ENCODE measurements at places on chromosomes 7 and 10.

DNA sequence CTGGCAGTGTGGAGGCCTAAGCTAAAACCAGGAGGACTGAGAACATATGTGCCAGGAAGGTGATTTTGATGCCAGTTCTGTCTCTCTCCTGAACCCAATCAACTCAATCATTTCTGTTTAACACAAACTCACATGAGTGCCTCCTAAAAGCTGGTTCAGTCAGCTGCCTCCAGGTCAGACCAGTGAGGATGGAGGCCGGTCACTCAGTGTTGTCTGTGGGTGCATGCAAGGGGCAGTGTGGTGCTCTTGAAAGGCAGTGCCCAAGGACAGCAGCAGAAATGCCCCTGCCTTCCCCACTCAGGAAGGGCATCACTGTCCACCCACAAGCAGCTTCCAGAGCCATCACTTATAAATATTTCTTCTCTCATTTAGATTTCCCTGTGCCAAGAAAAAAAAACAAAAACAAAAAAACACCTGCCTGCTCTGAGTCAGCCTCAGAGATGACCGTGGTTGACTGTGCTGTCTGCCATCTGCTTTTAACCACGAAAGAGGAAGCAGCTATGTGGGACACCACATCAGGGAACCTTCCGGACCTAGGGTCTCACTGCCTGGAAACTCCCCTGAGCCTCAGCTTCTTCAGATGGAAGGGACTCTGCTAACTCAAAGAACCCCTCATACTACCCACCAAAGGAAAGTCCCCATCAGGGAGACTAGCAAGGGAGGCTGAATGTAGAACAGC lies 39.1 kb downstream of the VOPP1 start:
- DNase-seq: no peak

DNA sequence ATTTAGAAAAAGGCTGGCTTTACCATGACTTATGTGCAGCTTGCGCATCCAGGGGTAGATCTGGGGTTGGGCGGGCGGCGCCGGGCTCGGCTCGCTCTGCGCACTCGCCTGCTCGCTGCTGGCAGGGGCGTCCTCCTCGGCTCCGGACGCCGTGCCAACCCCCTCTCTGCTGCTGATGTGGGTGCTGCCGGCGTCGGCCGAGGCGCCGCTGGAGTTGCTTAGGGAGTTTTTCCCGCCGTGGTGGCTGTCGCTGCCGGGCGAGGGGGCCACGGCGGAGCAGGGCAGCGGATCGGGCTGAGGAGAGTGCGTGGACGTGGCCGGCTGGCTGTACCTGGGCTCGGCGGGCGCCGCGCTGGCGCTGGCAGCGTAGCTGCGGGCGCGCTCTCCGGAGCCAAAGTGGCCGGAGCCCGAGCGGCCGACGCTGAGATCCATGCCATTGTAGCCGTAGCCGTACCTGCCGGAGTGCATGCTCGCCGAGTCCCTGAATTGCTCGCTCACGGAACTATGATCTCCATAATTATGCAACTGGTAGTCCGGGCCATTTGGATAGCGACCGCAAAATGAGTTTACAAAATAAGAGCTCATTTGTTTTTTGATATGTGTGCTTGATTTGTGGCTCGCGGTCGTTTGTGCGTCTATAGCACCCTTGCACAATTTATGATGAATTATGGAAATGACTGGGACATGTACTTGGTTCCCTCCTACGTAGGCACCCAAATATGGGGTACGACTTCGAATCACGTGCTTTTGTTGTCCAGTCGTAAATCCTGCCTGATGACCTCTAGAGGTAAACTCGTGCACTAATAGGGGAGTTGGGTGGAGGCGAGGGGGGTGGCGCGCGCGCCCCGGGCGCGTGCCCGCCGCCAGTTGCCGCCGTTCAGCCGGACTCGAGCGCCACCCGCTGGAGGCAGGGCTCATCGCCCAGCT lies at the start of gene HOXA5:
HOXA5 (minus strand) TSS at position 659 of the 927 bp plus-strand sequence; CDS start at position 585, 74 bp downstream.
- DNase-seq: no peak

- no peak for DNase-seq
These were observed 15.8 kb upstream of the DUSP5 start for GRCh38 chr10:110481919-110482318.

DNA sequence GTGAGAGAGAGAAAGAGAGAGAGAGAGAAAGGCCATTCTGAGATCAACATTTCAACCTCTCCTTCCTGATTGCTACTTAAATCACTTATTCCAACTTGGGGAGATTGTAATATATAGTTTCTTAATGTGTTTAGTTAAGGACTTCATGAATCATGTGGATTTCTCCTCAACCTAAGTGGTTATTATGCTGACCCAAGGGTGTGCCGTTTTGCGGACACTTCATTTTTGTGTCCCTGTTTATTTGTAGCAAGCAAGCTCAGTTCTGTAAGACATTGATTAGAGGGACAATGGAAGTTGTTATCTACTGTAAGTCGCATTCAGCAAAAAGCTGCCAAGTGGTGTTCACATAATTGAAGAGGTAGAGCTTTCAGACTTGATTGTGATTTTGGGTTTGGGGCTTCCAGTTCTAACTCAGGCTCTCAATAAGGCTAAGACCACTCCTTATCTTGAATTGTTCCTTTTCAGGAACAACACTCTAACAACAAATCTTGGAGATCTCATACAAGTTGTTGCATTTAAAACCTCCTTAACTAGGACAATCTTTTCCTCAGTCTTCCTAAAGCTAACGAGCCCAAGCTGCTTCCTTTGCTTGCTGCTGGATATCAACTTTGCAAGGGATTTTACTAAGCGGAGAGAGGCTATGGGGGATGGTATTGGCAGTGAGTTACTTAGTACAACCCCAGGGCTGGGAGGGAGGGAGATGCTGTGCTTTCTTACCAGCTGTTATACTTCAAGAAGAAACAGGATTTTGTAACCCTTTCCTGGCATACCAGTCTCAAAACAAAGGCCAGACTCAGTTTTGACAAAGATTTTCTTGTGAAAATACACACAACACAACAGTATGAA lies 19.8 kb upstream of the COL1A2 start:
- no peak for DNase-seq

DNA sequence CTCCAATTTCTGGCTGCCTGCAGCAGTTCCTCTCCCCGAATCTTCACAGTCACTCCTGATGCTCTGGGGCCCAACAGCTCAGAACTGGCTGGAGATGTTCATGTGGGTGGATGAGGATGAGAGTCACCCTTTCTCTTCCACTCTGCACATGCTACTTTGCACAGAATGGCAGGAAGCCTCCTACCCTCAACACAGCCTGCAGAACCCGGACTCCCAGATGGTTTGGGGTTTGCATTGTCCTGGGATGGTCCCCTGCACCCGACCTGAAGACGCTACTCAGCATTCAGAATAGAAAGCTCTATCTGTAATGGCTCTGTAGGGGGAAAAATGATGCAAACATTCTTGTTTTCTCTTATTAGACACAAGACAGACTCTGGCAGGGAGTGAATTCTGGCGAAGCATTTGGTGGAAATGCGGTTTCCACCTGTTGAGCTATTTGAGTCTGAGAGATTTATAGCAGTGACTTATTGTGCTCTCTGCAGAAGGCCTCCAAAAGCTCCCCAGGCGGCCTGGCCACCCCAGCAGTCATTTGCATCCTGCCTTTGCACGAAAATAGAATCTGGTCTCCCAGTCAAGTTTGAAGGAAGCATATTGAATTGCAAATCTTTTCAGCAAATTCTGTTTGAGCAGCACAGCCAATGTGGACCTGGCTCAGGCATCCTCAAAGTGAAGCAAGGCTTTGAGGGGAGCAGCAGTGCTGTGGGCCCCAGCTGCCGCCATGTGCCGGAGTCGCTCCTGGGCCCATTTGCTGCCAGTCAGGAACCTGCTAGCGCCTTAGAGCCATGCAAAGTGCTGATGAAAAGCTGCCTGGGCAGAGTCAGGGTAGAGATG lies 309.3 kb downstream of the TCERG1L start:
- DNase-seq: no peak

GRCh38 chr10:112376396-112376790 lies 2.5 kb downstream of the ACSL5 start:
- no peak for DNase-seq

- no peak for DNase-seq
These were observed 922.2 kb downstream of the SORCS1 start for GRCh38 chr10:106242301-106242700.

DNA sequence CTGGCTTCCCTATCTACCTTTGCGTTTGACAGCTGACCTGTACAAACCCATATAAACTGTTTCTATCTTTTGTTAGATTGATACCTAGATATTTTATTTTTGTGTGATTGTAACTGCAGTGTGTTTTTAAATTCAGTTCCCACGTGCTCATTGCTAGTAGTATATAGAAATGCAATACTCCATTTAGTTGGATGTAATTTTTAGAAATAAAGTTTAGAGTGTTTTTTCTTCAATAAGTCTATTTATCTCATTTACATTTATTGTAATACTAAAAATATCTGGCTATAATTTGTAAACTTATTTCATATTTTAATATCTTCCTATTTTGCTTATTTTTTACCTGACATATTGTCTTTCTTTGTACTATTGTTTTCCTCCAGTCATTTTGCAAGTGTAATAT lies 329.7 kb upstream of the ADARB2 start:
- DNase-seq: no peak

GRCh38 chr10:43879742-43880141 lies 231.1 kb upstream of the ZNF32 start:
- no peak for DNase-seq

DNA sequence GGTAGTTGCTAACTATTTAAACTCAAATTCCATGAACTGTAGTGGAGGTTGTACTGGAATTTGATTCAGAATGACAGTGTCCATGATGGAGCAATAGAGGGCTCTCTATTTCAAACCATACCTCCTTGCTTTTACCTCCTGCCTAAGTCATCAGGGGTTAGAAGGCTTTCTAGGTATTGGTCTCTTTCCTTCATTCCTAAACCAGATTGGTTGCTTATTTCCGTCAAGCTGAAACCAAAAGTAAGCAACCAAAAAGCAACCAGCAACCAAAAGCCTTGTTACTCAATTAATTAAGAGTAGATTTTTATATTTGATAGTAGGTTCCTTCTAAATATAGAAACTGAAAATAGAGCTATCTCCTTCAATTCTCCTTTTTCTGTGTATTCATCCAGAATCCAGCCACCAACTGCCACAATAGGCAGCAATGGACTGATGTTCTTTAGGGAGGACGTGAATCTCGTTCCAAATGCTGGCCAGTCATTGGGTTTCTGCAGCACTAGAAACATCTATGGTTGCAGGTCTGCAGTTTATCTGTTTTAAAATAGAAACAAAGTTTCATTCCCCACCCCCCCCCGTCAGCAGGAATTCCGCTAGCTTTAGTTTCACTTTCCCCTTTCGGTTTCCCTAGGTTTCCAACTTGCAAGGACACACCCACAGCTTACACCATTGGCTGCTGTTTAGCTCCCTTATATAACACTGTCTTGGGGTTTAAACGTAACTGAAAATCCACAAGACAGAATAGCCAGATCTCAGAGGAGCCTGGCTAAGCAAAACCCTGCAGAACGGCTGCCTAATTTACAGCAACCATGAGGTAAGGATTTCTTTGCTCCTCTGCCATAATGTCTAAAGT lies at the start of gene IFIT1:
IFIT1 (plus strand) TSS at position 717 of the 850 bp plus-strand sequence; CDS start at position 807, 90 bp downstream.
- no peak for DNase-seq

GRCh38 chr7:14196555-14196954 lies 207.1 kb upstream of the ETV1 start:
- no peak for DNase-seq

GRCh38 chr7:1662101-1662500 lies 8.0 kb upstream of the ELFN1 start:
- DNase-seq: no peak

- no peak for DNase-seq
These were observed 12.6 kb upstream of the PPP2R2D start for GRCh38 chr10:131888186-131888604.

- DNase-seq: no peak
These were observed 26.2 kb upstream of the ZNF488 start for GRCh38 chr10:47410271-47410670.

DNA sequence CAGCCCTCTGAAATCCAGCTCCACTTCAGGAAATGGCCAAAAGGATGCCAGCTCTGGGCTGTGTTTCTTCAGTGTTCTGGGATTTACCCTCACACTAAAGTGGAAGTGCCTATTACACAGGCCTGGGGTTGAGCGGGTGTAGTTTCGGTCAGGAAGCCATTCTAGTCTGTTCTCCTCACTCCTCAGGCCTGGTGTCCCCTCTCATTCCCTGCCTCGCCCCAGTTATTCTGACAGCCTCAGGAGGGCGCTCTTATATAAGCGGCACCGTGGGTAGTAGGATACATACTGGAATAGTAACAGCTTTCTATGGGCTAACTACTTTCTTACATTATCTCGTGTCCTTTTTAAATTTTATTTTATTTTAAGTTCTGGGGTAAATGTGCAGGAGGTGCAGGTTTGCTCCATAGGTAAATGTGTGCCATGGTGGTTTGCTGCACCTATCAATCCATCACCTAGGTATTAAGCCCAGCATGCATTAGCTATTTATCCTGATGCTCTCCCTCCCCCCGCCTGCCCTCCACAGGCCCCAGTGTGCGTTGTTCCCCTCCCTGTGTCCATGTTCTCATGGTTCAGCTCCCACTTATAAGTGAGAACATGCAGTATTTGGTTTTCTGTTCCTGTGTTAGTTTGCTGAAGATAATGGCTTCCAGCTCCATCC lies 12.2 kb upstream of the LGI1 start:
- DNase-seq: no peak

DNA sequence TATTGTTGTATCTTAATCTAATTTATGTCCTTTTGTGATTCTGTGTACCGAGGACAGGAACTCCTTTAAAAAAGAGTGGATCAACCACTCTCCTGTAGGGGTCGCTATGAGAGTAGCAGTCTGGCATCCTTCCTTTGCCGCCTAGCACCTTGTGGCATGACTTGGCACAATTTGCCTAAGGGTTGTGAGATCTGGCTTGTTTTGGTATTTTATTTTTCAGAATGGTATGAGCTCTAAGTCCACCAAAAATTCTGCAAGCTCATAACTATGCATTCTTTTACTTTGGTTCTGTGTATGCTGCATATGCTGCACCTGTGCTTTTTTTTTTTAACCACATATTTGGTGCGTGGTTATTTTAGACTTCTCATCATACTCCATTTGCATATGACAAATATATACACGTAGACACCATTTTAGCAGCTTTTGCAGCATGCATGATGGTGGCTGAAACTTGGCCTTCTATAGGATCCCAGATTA lies 112.8 kb downstream of the CDK14 start:
- no peak for DNase-seq

- DNase-seq: no peak
These were observed 576.6 kb upstream of the C7orf33 start for GRCh38 chr7:148014001-148014400.

- DNase-seq: no peak
These were observed 31.6 kb upstream of the CCDC71L start for GRCh38 chr7:106692450-106693051.

DNA sequence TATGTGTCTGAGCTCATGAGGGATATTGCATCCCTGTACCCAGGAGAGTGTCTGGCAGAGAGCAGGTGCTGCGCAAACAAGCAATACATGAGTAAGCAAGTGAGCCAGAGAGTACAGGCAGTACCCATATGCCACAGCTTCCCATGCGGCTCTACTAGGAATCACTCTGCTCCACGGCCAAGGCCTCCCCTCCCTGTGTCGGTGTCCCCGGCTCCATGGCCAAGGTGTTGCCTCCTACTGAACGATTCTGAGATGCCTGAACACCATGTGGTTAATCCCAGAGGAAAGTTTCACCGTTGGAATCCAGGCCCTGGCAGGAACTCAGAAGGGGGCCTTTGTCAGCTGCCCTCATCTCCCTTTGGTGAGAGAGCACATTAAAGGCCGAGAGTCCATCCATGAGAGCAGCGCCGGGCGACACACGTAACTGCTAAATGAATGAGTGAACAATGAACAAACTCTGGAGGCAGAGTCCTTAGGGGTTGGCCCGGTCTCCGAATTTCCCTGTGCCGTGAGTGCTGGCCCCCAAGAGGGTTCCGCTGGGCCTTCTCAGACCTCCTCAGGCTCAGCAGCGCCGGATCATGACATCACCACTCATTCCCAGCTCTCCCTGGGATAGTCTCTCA lies 136.0 kb upstream of the FAM20C start:
- DNase-seq: no peak

GRCh38 chr10:132539894-132540293 lies 2.3 kb downstream of the INPP5A start:
- DNase-seq: no peak
